Endothelial cell (in vitro differentiated cells): ENCODE measurements at places on chromosomes 3 and 15. TPM values are rescaled to one million over a fixed set of nuclear protein-coding genes. Genes with fewer than 3 reads are reported as not detected.

DNA sequence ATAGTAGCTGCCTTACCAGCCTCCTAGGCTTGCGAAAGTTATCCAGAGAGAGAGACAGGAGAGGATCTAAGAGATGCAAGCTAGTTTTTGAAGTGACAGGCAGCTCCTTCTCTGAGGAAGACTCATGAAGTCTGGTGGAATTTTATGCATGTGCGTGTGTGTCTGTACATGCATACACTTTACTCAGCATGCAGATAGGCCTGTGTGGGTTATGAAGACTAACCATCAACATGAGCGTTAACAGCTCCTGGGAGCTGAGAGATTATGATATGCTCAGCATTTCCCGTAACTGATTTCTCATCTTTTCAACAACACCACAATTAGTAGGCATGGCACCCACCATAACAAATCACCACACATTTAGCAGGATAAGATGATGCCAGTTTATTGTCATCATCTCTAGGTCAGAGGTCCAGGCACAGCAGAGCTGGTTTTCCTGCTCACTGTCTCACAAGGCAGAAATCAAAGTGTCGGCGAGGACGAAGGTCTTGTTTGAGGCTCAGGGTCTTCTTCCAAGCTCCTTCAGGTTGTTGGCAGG lies 239.5 kb downstream of the CACNA2D3 start:
- no peaks in the 10 kb centered on the region for H3K36me3 ChIP-seq
- H3K27ac ChIP-seq, result no peak overlapping the region
- no peak overlapping the region for H3K4me3 ChIP-seq
- H3K4me1 ChIP-seq, result no peaks in the 10 kb centered on the region

DNA sequence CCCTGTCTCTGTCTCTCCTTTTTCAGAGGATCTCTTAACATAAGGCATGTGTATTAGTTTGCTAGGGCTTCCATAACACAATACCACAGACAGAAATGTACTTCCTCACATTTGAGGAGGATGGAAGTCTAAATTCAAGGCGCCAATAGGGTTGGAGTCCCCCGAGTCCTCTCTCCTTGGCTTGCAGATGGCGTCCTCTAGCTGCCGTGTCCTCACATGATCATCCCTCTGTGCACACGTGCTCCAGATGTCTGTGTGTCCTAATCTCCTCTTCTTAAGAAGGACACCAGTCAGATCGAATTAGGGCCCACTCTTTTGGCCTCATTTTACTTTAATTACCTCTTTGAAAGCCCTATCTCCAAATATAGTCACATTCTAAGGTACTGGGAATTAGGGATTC lies 23.0 kb upstream of the BFSP2 start:
- peaks cover 8% of the 10 kb centered on the region for H3K36me3 ChIP-seq
- peaks cover 6% of the 10 kb centered on the region for H3K4me1 ChIP-seq
- no peak for DNase-seq

DNA sequence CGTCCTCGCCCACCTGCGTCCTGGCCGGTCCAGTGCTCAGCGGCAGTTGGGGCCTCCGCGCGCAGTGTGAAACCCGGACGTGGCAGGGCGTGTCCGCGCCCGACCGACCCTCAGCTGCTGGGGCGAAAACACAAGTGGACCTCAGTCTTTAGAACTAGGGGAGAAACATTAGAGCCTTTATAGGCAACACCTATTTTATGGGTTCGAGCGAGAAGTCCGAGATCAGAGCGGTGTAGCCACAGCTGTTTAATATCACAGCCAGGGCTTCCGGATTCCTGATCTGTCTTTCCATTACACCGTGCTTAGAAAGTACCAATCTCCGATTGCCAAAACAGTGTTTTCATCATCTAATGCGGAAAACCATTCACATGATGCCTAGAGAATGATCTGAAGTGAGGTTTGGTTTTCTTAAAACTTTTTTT lies 506 bp downstream of the RAD51 start:
- H3K4me1 ChIP-seq, result peaks cover 13% of the 10 kb centered on the region
- peak; percentile 28 for DNase-seq
- H3K27me3 ChIP-seq, result peaks cover 5% of the 10 kb centered on the region

DNA sequence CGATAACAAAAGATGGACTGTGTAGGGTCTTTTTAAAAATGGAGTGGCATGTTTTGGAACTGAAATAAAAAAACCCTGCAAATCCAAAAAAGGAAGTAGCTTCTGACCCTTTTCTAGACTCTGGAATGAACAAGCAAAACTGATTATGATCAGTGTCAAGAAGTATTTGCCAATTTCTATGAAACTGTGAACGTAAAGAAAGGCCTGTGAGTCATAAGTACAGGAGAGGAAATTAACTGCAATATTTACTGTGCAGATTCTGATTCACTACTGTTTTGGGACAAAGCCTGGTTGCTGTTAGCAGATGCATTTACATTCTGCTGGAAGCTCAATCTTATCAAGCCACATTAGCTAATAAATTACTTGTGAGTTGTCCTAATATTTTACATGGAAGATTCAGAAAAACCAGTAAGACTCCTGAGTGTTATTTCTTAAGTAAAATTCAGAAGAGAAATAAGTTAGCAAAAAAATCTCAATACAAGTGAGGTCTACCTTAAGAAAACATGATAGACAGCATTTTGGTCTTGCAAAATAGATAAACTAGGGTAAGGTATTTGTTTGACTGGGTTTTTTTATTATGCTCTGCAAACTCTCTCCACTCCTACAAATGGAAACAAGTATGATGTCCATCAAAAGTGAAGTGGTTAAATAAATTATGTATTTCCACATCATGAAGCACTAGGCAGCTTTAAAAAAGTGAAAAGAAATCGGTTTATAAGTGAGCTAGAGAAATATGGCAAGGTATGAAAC lies 90.2 kb upstream of the LMOD3 start:
- no peak for DNase-seq
- peak overlapping the region; percentile 37 for H3K4me3 ChIP-seq
- H3K4me1 ChIP-seq, result no peaks in the 10 kb centered on the region
- peaks cover 51% of the 10 kb centered on the region for H3K36me3 ChIP-seq
- peaks cover 2% of the 10 kb centered on the region for H3K27me3 ChIP-seq

- peaks cover 4% of the 10 kb centered on the region for H3K27me3 ChIP-seq
- no peak for DNase-seq
- H3K4me3 ChIP-seq, result no peak overlapping the region
- H3K36me3 ChIP-seq, result no peaks in the 10 kb centered on the region
- no peak overlapping the region for H3K27ac ChIP-seq
These were observed 57.6 kb upstream of the TNFSF10 start for GRCh38 chr3:172580680-172581401.

IQCB1 gene
- 22.5 TPM for total RNA-seq

- H3K27me3 ChIP-seq, result peaks cover 10% of the 10 kb centered on the region
- no peak overlapping the region for H3K4me3 ChIP-seq
- peak; percentile 88 for DNase-seq
- no peak overlapping the region for H3K27ac ChIP-seq
These were observed 1.3 kb downstream of the GNAT1 start for GRCh38 chr3:50192689-50193141.

DNA sequence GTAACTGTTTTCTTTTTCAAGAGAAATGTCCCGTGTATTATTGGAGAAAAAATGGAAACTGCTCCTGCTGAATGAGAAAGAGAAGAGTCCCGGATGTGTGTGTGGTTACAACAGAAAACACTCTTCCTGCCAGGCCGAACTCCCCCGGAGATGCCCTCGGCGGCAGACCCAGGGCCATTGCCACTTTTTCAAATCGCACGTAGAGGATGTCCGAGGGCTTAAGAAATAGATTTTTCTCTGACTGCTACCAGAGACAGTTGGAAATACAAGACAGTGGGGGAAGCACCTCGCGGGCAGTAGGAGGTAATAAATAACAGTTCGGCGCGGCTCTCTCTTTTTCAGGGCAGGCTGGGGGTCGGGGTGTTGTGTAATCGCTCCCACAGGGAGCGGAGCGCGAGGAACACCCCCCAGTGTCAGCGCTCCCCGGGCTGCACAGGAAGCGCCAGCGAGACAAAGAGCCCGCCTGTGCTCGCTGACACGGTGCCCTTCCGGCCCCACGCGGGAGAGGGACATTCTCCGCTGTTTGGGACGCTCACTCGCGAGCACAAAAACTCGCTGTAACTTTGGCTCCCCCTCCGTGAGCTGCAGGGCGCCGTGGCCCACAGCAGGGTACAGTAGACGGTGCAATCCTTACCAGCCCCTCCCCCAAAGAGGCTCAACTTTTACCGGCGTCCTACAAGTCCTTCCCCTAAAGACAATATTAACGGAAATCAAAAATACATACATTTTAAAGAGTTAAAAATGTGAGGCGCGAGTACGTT lies 1.1 kb downstream of the VGLL4 start:
- DNase-seq, result peak; percentile 69
- H3K36me3 ChIP-seq, result peaks cover 8% of the 10 kb centered on the region
- peak overlapping the region; percentile 100 for H3K4me3 ChIP-seq
- H3K27ac ChIP-seq, result peak overlapping the region; percentile 100
- H3K27me3 ChIP-seq, result peaks cover 17% of the 10 kb centered on the region

GRCh38 chr3:40309925-40310695 lies 603 bp downstream of the EIF1B start:
- peaks cover 23% of the 10 kb centered on the region for H3K36me3 ChIP-seq
- H3K4me3 ChIP-seq, result peak overlapping the region; percentile 99
- peak overlapping the region; percentile 98 for H3K27ac ChIP-seq
- H3K27me3 ChIP-seq, result peaks cover 3% of the 10 kb centered on the region
- peak; percentile 47 for DNase-seq

CP gene
- total RNA-seq, result 0.44 TPM

- H3K4me1 ChIP-seq, result peaks cover 8% of the 10 kb centered on the region
- no peak for DNase-seq
- H3K36me3 ChIP-seq, result peaks cover 11% of the 10 kb centered on the region
- no peak overlapping the region for H3K27ac ChIP-seq
These were observed 29.9 kb upstream of the ADPGK start for GRCh38 chr15:72813345-72814004.

DNA sequence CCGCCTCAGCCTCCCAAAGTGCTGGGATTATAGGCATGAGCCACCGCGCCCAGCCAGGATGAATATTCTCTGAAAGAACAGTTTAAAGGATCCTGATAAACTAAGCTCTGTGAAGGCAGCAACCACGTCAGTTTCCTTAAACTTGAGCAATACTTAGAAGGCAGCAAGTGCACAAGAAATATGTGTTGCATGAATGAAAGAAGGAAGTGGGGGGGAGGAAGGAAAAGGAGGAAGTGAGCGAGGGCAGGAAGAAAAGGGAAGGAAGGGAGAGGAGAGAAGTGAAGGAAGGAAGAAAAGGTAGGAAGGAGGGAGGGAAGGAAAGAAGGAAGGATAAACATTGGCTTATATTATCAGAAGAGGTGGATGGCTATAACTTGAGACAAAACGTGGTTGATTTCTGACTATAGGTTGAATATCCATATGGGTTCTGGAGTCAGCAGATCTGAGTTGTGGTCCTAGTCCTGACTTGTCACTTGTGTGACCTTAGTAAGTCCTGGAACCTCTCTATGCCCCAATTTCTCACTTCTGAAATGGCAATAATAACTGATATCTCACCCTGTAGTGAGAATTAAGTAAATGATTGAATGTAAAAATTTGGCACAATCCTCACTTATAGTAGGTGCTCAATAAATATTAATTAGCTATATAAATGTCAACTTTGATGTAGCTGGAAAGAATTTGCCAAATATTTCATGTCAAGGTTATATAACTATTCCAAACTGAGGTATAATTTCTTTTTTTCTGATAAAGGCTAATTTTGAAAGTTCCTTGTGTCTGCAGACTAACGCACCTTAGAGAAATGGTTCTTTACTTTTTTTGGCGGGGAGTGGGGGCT lies 12.0 kb upstream of the SEMA4B start:
- no peak overlapping the region for H3K4me3 ChIP-seq
- no peak for DNase-seq
- H3K27me3 ChIP-seq, result peaks cover 4% of the 10 kb centered on the region
- H3K4me1 ChIP-seq, result peaks cover 16% of the 10 kb centered on the region
- H3K27ac ChIP-seq, result no peak overlapping the region
- H3K36me3 ChIP-seq, result no peaks in the 10 kb centered on the region
